NK-92 treated with Interleukin-12 subunit alpha and Interleukin-12 subunit beta, amount 100 ng/mL, for 24 hours (cell line): ENCODE measurements at places on chromosomes 2 and 18.

GRCh38 chr18:24364177-24364576, 33.4 kb downstream of the OSBPL1A start:
- DNase-seq = no peak

DNA sequence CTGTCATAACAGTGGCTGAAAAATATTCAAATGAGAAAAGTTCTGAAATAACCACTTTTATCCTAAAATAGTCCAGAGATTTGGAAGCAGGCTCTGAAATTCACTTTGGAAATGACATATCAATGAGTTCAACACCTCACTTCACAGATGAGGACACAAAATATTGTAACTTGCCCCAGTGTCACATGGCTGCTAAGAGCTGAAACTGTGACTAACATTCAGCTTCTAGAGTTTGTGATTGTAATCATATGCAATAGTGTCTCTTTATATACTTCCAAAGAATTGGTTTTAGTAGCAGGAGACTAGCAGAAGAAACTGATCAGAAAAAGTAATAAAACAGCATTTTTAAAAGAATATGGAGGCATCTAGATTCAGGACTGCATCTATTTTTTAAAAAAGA, 52.1 kb downstream of the SFT2D3 start:
- DNase-seq = no peak

DNA sequence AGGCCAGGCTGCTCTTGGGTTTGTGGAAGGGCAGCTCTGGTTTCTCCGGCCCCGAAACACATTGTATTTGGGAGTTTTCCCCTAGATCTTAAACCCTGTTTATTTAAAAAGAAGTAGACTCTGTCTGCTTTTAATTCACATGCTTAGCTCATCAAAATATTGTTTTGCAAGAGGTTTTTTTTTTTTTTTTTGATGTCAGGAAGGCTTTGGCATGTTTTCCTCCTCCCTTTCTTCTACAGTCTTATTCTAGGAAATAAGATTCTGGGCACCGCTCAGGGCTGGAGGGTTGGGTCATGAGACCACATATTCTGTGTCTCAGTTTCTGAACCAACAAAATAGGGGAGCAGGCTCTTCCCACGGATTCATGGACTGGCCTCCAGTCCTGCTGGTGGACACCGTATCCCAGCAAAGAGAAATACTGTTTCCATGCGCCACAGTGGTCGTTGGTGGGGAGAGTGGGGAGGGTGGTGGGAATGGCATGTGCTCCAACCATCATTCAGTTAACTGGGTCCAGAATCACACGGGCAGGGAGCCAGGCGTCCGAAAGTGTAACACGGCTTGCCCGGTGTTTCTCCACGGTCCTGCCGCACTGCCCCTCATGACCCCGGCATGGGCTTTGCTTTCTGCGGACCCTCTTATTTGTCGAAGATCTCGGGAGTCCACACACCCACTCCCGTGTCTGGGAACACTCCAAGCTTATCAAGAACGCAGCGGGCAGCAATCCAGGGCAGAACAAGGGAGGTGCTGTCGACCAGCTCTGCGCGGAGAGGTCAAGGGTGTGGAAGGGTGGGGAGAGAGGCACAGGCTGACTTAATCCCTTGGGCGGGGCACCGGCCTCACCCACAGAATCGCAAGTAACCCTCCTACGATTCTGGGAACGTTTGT, 176.7 kb downstream of the GLI2 start:
- DNase-seq = no peak

- DNase-seq = no peak
Measured at GRCh38 chr2:159863526-159864160, 65.6 kb upstream of the CD302 start.

DNA sequence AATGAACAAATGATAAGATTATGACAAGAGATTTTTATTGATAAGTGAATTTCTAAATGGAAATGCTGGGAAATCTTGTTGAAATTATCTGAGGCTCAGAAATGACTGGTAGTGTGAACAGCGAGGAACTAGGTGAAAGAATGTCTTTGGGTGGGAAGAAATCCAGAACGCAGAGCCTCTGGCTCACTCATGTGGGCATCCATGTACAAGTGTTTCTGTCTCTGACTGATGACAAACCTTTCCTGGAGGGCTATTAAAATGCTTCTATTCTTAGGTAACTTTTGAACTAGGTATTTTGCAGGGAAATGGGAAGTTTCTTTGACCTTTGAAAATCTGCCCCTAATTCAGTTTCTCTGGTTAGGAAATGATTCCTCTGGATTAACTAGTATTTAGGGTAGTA, 598.6 kb downstream of the SLC4A3 start:
- no peak for DNase-seq

GRCh38 chr2:171895786-171896185, 1.7 kb upstream of the SLC25A12 start:
- DNase-seq = no peak

DNA sequence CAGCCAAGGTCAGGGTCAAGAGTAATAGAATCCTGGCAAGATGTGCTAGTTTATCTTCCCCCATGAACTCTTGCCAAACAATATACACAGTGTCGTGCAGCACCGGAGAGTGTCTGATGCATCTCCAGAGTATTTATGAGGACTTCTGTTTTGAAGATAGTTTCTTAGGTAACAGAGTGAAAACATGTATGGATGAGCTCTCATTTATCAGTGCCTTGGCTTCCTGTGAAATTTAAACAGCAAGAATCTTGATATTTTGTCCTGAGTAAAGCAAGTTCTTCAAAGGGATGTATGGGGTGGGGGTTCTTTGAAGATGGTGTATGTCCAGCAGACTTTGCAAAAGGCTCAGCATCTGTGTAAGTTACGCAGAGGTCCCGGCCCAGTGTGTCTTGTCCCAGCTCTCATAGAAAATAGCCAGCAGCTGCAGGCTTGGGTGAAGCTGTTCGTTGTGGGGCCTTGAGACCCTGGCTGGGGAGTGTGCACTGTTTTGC, 361.0 kb upstream of the NT5C1B start:
- no peak for DNase-seq

DNA sequence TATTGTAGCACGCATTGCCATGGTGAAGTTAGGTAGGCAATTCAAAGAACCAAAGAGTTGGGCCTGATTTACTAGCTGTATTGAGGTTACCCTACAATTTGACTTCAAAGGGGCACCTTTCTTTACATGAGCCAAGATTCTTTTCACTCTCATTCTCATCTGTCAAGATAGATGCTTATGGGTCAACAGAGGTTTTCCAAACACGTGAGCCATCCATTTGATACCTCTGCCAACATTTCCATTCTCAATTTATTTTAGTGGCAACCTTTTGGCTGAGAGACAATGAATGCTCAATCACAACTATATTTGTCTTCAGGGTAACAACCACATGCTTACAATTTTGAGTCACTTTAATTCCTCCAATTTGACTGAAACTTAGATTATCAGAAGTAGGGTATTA, 370.6 kb upstream of the CDH20 start:
- no peak for DNase-seq

GRCh38 chr18:77560341-77560992, 310.8 kb downstream of the GALR1 start:
- DNase-seq = no peak

- no peak for DNase-seq
Measured at GRCh38 chr18:33916200-33916599, 308.5 kb downstream of the NOL4 start.

DNA sequence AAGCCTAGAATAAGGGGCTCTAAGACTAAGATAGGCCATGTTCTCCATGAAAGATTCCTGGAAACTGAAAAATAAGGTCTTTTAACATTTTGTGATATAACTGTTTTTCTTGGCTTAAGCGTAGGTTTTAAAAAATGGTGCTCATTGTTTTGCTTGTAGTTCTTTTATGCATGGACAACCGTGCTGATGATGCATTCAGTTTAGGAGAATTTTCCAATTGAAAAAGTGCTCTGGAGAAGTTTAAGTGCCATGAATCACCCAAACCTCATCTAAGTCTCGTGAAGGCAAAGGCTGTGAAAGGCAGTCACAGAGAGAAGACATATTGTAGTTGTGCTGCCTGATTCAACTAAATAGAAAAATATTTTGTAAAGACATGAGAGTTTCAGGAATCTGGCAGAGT, 111.8 kb upstream of the GAREM1 start:
- DNase-seq = no peak

DNA sequence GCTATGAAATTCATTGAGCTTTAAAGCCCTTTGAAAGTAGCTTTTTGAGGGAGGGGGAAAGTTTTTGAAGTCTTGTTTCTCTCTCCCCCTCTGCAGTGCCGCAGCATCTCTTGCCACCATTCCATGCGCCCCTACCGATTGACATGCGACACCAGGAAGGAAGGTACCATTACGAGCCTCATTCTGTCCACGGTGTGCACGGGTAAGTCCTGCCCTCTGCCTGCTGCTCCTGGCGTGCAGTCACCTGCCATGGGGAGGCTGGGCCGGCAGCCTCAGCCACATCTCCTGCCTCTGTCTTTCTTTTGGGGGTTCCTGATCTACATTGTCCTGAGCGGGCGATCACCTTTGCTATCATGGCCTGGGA, 191.6 kb downstream of the GLI2 start:
- DNase-seq = no peak

- DNase-seq = no peak
Measured at GRCh38 chr2:205644018-205644417, 38.3 kb upstream of the NRP2 start.

- no peak for DNase-seq
Measured at GRCh38 chr18:8841781-8842485, 136.6 kb downstream of the MTCL1 start.

GRCh38 chr2:45794134-45794617, 142.7 kb downstream of the PRKCE start:
- no peak for DNase-seq

DNA sequence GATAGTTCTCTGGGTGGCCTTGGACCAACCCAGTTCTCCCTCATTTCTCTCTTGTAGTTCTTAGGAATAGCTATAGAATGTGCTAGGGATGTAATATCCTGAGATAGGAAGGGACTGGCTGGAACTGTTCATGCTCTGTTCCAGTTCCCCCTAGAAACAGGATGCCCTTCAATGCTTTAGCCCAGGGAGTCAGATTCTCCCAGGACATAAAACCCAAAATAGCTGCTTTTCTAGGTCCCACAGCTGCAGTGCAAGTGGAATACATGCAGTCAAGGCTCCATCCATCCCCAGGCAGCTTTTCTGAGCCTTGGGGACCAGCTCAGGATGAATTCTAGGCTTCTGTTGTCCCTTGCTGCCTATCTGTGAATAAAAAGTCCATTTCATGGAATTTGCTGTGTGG, 257.3 kb upstream of the CTAGE1 start:
- DNase-seq = no peak
